Esophagus muscularis mucosa (tissue), 4 donors: ENCODE measurements at places on chromosomes 5 and 9. TPM values are rescaled to one million over a fixed set of nuclear protein-coding genes. Genes with fewer than 3 reads are reported as not detected.

GRCh38 chr9:16003785-16004184 lies 450.9 kb downstream of the CCDC171 start:
- DNase-seq: no peak

GRCh38 chr5:60161340-60161934 lies 267.9 kb upstream of the PDE4D start:
- no peak for DNase-seq

PCDHA4 gene
- total RNA-seq: 0.83 TPM

DNA sequence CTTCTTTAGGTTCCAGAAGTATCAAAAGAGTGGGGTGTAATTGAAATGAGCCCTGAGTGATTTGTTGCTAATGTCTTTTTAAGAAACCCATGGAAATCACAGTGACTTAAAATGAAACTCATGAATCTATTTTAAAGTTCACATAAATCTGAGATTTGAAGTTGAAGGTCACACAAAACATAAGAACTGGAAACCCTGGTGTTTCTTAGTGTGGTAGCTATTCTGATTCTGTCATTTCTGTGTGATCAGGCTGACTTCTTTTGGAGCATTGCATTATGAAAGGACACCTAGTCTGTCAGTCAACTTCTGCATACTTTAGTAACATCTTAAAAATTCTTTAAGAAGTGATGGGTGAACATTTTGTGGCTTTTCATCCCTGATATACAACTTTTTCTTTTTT lies 448.8 kb downstream of the TLE4 start:
- no peak for DNase-seq

- no peak for DNase-seq
Observed at GRCh38 chr9:124454296-124454695, 4.0 kb downstream of the ADGRD2 start.

GRCh38 chr9:99720455-99721050 lies 101.1 kb upstream of the NR4A3 start:
- no peak for DNase-seq

- DNase-seq: no peak
Observed at GRCh38 chr5:156475182-156476157, 148.5 kb downstream of the SGCD start.

PAIP1 gene
- total RNA-seq: 135 TPM

DNA sequence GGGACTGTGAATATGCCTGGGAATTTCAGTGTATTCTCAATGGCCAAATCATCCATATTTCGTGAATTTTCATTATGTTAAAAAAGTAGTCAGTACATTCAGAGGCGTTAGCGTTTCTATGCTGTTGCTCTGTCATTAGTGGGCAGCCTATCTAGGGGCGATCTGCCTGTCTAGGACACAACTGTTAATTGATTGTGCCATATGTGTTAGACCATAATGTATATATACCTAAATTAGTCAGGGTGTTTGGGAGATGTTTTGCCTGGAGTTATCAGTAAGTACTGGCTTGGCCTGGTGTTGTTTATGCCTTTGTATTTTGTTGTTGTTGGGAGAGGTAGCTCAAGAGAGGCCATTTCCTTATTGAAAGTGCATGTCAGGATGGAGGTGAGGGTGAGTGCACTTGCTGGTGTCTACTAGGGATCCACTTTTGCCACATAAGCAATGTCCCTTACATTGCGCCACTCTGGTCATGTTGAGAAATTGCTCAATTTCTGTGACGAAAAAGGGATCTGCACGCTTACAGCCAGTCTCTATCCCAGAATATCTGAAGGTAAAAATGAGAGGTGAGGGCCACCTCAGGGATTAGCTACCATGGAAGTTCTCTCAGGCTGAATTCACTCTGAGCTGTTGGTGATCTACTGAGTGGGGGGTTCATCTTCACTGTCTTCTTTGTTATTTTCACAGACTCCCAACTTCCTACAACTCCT lies 123.3 kb downstream of the ST8SIA4 start:
- DNase-seq: no peak

- DNase-seq: no peak
Observed at GRCh38 chr9:5698810-5699556, 70.1 kb downstream of the RIC1 start.

CCNJL gene
- 2.5 TPM for total RNA-seq

RMI1 gene
- total RNA-seq: 6.2 TPM

SLC12A7 gene
- 21.6 TPM for total RNA-seq

- no peak for DNase-seq
Observed at GRCh38 chr9:12212860-12213259, 480.3 kb upstream of the TYRP1 start.

- DNase-seq: no peak
Observed at GRCh38 chr5:36861871-36862270, 14.7 kb upstream of the NIPBL start.

BHMT2 gene
- 105 TPM for total RNA-seq

GRCh38 chr9:76605321-76605900 lies 146.4 kb downstream of the GCNT1 start:
- no peak for DNase-seq

SLCO4C1 gene
- not detected for total RNA-seq

DNA sequence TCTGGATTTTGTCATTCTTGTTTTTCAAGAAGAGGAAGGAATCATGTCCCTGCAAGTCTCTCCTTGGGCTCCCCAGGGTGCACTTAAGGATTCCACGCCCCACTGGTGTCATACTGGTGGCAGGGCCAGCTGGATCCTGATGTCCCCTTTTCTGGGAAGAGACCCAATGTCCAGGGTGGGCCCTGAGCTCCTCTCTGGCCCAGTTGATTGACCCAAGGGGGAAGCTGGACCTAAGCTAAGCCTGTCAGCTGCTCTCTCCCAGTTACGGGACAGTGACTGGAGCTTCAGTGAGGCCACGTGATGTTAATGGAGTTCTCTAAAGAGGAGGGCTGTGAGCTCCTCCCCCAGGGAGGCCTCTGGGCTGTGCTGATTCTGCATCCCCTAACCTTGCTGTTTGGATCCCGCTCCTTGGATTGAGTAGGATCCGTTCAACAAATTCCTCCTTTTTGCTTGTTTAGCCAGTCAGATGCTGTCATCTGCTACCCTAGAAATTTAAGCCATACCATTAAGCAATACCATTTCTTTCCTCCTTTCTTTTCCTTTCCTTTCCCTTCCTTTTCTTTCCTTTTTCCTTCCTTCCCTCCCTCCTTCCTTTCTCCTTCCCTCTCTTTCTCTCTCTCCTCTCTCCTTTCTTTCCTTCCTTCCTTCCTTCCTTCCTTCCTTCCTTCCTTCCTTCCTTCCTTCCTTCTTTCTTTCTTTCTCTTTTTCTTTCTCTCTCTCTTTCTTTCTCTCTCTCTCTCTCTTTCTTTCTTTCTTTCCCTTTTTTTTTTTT lies 17.2 kb downstream of the NKX2-5 start:
- no peak for DNase-seq

DNA sequence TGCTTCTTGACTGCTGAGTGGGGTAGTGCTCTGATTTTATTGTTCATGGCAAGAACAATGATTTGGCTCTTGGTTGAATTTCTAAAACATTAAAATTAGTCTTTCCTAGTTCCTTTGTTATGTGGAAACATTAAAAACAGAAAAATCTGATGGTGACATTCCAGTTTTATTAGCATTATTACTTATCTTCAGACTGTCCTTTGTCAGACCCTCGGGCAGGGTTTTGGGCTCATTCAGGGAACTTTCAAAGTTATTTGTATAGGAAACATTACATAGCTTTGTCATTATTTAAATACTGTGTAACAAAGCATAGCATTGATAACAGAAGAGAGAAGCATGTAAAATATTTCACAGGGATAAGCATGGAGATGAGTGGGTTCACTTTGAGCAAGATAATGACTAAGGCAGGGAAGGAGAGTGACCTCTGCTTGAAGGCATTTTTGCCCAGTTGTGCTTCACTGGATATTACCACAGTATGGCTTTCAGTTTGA lies 119.9 kb downstream of the KDM4C start:
- no peak for DNase-seq

C5orf52 gene
- not detected for total RNA-seq

- no peak for DNase-seq
Observed at GRCh38 chr9:125752070-125752628, 5.0 kb downstream of the PBX3 start.

- no peak for DNase-seq
Observed at GRCh38 chr5:91059409-91059808, 323.7 kb downstream of the ARRDC3 start.

DNA sequence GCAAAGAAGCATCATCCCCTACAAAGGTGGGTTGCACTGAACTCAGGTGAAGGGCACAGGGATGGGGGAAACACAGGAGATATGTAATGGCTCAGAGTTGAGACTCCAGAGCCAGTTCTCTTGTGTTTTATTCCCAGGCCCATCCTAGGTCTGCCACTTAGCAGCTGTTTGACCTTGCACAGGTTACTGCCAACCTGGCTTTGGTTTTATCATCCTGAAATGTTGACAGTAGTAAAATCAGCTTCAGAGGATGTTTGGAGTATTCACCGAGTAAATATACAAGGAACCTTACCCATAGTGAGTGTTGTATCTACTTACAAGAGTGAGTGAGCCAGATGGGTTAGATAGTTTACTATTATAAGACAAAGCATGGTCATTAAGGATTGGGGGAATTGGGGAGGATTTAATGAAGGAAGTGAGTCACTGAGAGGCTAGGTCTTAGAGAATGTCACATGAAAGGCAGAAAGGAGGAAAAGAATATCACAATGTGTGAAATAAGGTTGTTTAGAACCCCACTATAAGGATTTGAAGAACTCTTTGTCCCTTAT lies 141.3 kb downstream of the MAN2A1 start:
- no peak for DNase-seq

RETREG1 gene
- 7.5 TPM for total RNA-seq

DNA sequence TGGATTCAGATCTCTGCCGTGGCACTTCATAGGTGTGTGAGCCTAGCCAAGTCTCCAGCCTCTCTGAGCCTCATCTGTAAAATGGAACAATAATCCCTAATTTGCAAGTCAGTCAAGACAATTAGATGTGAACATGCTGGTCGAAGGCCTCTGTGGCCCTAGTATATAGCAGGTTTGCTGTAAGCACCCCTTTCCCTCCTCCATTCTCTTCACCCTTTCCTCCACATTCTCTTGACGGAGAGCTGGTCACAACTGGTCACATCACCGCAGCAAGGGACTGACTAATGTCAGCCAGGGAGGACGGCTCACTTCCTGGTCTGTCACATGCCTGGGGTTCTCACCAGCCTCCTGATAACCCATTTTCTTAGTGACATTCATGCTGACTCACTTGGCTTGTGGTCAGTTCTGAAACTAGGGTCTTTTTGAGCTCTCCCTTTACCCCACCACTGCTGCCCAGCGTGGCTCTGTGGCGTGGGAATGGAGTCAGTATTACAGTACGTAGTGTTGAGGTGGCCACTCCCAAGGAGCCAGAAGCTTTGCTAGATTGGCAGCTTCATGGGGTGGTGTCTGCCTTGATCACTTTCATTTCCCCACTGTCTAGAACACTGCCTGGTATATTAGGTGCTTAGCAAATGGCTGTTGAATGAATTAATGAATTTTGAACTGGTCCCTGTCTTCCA lies 47.8 kb downstream of the ERGIC1 start:
- no peak for DNase-seq

NEK6 gene
- 14.1 TPM for total RNA-seq

DNA sequence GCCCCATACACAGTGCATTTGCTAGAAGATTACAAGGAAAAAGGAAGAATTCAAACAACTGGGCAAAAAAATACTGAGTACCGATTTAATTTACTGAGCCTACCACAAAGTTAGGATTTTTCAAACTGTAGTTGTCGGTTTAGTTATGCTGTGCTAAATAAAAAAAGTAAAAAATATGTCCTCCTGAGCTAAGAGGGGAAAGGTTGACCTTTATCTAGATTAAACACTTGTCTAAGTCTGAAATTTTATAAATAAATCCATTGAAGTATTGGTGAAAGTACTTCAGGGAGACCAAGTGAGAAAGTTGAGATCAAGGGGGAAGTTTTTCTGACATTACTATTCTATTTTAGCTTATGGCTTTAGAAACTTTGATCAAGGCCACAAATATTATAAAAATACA lies 19.1 kb upstream of the DAB2 start:
- DNase-seq: no peak

TRIM36 gene
- total RNA-seq: 1.3 TPM

PGM5 gene
- 633 TPM for total RNA-seq

- DNase-seq: no peak
Observed at GRCh38 chr9:127741831-127742434, 6.8 kb upstream of the TOR2A start.

PRDM9 gene
- total RNA-seq: not detected

ZNF483 gene
- 11.0 TPM for total RNA-seq

GRCh38 chr9:26612211-26612610 lies 280.4 kb downstream of the CAAP1 start:
- DNase-seq: no peak

NOTCH1 gene
- 90.6 TPM for total RNA-seq

GRCh38 chr5:37658440-37658839 lies 181.4 kb downstream of the GDNF start:
- DNase-seq: no peak

- DNase-seq: no peak
Observed at GRCh38 chr5:121805911-121806310, 45.8 kb upstream of the FTMT start.

DDX41 gene
- total RNA-seq: 58.1 TPM

DNA sequence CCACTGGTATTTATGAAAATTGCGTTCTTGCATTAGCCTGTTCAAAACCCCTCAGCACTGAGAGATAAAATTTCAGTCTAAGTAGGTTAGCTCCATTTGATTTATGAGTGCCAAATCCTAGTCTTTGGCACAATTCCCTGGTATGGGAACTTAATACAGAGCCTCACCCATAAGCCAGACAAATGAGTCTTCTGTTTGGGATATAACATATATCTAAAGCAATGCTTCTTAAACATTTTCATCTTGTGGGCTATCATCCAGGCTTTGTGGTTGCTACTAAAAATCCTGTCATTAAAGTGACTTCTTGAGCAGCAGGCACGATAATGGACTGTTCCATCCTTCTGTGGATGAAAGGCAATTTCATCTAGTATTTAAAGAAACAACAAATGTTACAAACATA lies 419.5 kb upstream of the ACTBL2 start:
- no peak for DNase-seq

- no peak for DNase-seq
Observed at GRCh38 chr5:23820765-23821471, 313.5 kb downstream of the PRDM9 start.
